ENCODE measurements at places on chromosomes 2 and 18.

GRCh38 chr2:29314816-29315571 is 199.8 kb downstream of the CLIP4 start:
- DNase-seq = peak; percentile 11

GRCh38 chr2:112001942-112002341 is 53.1 kb upstream of the TMEM87B start:
- DNase-seq = no peak

GRCh38 chr18:29560270-29560669 is 1383.3 kb upstream of the CDH2 start:
- DNase-seq = no peak

GRCh38 chr2:128623776-128624761 is 305.4 kb upstream of the HS6ST1 start:
- no peak for DNase-seq

- DNase-seq = no peak
Measured at GRCh38 chr2:31802711-31803110, 208.1 kb downstream of the MEMO1 start.

DNA sequence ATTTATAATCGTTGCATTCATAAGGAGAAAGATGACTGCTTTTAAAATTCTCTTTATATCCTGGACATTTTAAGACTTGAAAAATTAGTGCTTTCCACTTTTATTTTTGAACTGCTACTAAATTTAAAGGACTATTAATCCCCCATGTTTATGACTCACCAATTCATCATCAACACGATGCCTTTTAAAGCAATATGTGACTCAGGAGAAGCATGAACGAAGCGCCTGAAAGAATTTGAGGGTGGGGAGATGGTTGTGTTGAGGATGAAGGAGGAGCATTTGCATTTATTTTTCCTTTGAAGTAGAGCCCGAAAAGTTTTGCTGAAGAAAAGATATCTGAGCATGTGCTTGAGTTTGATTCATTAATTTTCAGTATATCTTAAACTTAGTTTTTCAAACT is 192.2 kb upstream of the LRRTM1 start:
- DNase-seq = no peak

GRCh38 chr2:165016772-165017411 is 61.6 kb upstream of the SLC38A11 start:
- no peak for DNase-seq

All from effector CD8-positive, alpha-beta T cell (primary cell).